ENCODE measurements at places on chromosomes 4 and X.

DNA sequence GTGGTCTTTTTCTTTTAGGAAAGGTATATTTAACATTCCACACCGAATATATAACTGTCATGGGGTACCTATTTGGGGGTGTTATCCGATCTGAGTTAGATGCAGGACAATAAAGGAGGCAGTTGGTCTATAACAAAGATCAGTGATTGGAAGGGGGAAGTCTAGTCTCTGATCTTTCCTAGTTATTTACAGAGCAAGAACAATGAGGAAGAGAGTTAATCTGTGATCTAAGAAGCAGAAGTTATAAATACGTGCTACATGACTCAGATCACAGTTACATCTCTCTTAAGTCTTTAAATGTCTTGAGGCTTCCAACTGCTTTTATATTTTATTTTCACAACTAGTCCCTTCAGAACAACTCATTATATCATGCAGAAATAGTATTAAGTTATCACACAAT lies 33.2 kb upstream of the ARMCX4 start:
- DNase-seq, result no peak

- DNase-seq, result no peak
Observed at GRCh38 chr4:98659106-98659592, 738 bp upstream of the TSPAN5 start.

GRCh38 chr4:76386566-76387305 lies 34.2 kb downstream of the CCDC158 start:
- DNase-seq, result no peak

DNA sequence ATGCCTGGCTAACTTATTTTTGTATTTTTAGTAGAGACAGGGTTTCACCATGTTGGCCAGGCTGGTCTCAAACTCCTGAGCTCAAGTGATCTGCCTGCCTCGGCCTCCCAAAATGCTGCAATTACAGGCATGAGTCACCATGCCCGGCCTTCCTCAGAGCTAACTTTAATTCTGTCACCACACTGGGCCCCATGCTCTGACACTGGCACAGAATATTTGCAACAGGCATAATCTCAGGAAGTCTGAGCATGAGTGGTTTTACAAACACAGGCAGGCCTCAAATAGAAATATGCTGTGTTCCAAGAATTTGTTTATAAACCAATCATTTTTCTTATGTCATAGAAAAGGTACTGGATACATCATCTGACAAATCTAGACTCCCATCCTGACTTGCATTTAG lies 32.7 kb upstream of the FAM9C start:
- DNase-seq, result no peak

DNA sequence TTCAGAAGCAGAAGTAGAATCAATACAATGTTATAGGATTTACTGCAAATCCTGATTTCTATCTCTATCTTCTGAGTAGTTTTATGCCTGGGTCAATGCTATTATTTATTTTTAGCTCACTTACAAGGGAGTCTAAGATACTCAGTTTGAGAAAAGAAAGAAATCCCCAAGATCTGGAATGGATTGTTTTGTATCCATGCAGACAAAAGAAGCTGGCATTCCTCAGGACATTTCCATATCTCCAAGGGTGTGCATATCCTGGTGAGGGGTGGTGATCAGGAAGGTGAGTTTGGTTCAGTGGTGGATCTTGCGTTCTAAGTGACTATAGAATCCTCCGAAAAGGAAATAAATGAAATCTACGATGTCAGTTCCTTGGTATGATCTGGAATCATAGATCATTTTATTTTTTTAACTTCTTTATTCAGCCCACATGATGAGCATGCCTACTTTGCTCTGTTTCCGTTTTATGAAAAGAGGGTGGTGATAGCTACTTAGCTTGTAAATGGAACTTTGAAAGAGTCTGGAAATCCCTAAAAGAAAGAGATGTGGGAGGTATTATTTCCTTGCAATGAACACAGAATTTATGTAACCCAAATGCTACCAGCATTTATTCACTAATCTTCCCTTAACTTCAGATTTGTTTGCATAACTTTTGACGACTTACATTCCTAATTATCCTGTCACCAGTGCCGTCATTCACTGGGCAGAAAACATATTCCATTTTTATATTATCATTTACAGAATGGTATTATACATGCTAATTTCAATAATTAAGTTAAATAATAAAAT lies 81.1 kb upstream of the RAPGEF2 start:
- no peak for DNase-seq

GRCh38 chrX:154373340-154374306 lies 811 bp downstream of the FLNA start:
- peak; percentile 76 for DNase-seq

- no peak for DNase-seq
Observed at GRCh38 chr4:16124232-16124631, 40.4 kb upstream of the PROM1 start.

- no peak for DNase-seq
Observed at GRCh38 chr4:26194764-26195163, 126.0 kb upstream of the RBPJ start.

DNA sequence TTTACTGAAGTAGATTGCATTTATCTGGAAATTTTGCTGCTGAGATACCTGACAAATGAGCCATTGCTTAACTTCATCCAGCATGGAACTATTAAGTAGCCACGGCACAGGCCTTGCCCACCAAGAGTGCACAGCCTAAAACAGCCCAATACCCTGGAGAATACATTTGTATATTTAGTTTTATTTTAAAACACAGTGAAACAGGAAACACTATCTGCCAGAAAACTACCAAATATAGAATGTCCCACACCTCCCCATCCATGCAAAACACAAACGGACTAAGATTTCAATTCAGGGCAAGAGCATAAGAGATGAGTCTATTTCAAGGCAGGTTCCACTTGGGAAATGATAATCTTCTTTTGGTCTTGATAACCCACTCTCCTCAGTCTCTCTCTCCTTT lies 57.1 kb downstream of the MAML3 start:
- DNase-seq, result no peak

DNA sequence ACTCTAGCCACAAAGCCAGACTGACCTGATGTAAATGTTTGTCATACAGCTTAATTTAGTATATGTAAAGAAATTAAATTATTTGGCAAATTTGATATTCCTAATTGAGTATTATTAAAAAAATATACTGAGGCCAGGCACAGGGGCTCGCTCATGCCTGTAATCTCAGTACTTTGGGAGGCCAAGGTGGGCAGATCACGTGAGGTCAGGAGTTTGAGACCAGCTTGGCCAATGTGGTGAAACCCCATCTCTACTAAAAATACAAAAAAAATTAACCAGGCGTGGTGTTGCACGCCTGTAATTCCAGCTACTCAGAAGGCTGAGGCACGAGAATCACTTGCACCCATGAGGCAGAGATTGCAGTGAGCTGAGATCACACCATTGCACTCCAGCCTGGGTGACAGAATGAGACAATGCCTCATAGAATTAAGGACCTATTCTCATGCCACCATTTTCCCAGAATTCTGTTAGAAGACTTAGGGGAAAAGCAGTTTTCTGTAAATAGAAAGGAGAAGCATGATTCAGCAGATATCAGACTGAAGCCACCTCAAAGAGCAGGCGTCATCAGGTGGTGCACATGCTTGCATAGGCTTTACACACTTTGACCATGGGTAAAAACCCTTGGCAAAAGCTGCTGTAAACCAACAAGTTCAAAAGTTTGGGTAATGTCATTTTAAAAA lies 6.1 kb downstream of the UBQLN2 start:
- DNase-seq, result no peak

DNA sequence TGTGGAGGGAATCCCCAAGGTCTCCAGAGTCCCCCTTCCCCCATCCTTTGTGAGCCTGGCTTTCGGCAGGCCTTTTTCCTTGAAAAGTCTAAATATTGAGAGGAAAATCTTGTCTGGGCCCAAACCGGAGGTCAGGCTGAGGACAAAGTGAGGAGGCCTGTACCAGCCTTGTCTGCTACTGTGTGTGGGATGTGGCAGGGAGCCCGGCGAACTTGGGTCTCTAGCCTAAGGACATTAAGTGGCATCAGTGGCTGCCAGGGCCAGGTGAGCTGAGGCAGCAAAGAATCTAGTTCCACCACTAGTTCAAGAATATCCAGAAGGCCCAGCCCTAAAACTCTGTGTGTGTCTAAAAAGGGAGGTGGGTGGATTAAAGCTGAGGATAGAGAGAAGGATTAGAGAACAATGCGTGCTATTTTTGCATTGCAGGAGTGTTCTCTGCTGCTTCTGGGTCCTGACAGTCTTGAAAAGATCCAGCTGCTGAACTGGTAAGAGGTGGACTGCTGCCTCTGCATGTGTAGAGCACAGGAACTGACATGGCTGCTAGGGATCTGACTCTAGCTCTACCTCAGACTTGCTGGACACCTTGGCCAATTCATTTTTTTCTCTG lies 1.2 kb upstream of the AMER1 start:
- no peak for DNase-seq

DNA sequence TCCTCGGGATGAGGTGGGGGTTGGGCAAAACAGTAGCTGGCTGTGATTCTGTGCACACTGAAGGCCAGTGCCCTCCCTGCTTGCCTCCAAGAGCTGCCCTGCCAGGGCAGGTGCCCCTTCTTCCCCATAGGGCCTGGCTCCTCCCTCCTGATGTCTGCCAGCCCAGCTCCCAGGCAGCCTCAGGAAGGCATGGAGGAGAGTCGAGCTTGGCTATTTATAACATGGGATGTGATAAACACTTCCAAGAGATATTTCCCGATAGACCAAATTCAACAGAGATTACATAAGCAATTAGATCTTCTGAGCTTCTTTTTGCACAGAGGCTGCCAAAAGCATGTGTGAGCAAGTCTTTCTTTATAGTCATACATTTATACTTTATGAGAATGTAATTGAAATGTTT lies 45.3 kb upstream of the PJA1 start:
- no peak for DNase-seq

- no peak for DNase-seq
Observed at GRCh38 chr4:8495803-8496202, 55.2 kb downstream of the TRMT44 start.

DNA sequence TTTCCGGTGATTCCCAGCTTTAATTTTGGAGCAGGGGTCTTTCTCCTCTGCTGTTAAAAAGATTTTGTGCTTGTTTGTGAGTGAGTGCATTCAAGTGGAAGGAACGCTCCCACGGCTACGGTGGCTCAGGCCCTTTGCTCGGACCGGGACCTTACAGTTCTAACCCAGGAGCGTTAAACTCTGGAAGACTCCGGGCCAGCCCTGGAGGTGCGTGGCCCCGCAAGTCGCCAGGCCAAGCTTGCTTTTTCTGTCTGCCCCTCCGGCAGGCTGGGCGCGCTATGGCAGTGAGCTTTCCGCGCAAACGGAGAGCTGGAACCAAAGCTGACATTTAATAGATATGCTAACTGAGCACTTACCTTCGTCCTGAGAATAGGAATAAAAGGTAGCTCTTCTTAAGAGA lies 18.3 kb upstream of the PITX2 start:
- no peak for DNase-seq

DNA sequence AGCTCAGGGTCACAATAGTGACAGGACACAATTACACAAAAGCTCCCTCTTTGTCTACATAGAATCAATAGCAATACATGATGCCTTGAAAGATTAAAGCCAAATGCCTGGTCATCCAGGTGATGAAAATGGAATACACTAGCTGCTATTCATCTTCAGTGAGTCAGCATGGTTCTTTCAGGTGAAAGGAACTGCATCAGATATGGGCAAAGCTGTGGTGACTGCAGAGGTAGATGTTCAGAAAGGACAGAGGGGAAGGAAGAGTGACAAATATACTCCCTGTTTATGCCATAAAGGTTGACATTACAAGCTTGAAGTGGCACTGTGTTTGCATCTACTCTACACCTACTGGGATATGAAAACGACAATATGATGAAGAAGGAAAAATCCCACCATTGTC lies 20.0 kb upstream of the FTHL17 start:
- no peak for DNase-seq

- no peak for DNase-seq
Observed at GRCh38 chrX:130173190-130173895, 1.6 kb downstream of the RAB33A start.

- no peak for DNase-seq
Observed at GRCh38 chr4:169906104-169906503, 120.1 kb downstream of the MFAP3L start.

- DNase-seq, result no peak
Observed at GRCh38 chr4:145870155-145871020, 68.2 kb downstream of the ZNF827 start.

- DNase-seq, result no peak
Observed at GRCh38 chr4:165709973-165710526, 163.0 kb upstream of the TLL1 start.

- peak; percentile 97 for DNase-seq
Observed at GRCh38 chr4:137510557-137511265, 21.6 kb downstream of the PCDH18 start.

DNA sequence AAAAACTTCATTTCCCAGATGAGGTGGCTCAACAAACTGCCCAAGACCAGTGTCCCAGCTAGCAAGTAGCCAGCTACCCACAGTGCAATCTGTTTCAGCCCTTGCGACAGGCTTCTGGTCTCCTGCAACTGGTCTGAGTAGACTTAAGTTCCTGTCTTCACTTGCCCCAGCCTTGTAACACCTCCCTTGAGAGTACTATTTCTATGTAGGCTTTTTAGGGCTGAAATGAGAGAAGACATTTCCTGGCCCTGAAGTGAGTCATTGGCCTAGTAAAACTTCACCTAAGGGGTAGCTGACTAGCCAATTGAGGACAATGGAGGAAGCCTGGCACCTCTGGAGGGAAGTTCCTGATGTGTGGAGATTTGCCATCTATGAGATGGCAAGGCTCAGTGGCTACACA lies 80.1 kb upstream of the STIM2 start:
- DNase-seq, result no peak

- no peak for DNase-seq
Observed at GRCh38 chrX:123665197-123665596, 67.7 kb downstream of the THOC2 start.

GRCh38 chr4:60657041-60657440 lies 543.1 kb upstream of the ADGRL3 start:
- no peak for DNase-seq
